Neural crest cell (in vitro differentiated cells): ENCODE measurements at places on chromosomes 12 and 14. TPM values are rescaled to one million over a fixed set of nuclear protein-coding genes. Genes with fewer than 3 reads are reported as not detected.

NUP107 gene
- 128 and 136 TPM in 2 replicates for total RNA-seq

TAS2R42 gene
- not detected in 2 replicates for total RNA-seq

SERPINA10 gene
- total RNA-seq = not detected in 2 replicates

- DNase-seq = no peak
Observed at GRCh38 chr12:15222219-15222618, 1.0 kb upstream of the RERG start.

DNA sequence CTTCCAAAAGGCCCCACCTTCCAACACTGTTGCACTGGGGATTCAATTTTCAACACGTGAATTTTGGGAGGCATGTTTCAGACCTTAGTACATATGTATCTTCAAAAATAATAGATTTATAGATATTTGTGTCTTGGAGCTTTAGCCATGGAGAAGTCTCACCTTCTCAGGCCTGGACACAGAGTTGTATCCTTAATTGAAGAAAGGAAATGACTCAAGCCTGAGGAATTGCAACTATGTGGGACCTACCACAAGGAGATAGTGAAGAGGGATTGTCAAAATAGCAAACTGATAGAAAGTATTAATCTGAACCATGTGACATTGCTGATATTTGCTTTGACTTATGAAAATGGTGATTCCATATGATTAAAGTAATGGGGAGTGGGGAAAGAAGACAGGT lies 89.8 kb downstream of the ACSS3 start:
- DNase-seq = no peak

CPSF2 gene
- total RNA-seq = 81.7 and 91.1 TPM in 2 replicates

PTPN6 gene
- total RNA-seq = 0.73 and 1.1 TPM in 2 replicates

DNA sequence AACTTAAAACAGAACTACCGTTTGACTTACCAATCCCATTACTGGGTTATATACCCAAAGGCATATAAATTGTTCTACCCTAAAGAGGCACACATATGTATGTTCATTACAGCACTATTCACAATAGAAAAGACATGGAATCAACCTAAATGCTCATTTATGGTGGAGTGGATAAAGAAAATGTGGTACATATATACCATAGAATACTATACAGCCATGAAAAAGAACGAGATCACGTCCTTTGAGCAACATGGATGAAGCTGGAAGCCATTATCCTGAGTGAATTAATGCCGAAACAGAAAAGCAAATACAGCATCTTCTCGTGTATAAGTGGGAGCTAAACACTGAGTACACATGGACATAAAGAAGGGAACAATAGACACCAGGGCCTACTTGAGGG lies 31.8 kb downstream of the TMEM229B start:
- no peak for DNase-seq

DNA sequence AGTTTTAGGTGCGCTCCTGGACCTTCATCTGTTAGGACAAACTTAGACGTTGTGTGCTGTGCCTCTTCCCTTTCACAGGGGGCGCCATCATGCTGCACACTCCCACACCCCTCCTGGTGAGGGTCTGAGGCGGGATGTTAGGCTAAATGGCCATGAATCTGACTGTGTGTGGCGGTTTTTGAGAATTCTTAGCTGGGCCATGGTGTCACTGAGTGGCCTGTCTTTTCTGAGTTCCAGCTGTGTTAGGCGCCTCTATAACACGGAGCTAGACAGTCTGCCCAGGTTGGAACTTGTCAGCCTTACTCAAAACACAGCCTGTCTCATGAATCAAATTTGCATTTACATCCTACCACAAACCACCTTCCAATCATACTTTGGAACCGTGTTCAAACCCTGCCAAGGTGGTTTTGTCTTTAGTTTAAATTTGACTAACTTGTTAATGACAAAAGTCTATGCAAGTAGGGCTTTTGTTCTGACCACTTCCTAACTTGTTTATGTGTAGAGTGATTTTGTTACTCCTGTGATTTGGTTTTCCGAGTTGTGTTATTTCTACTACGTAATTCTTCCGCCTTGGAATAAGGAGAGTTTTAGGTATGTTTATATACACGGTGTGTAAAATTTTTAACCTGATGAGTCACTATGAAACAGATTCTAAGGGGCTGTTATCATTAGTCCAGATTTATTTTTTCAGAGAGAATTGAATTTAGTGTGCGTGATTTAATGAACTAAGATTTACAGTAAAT lies 19.6 kb downstream of the ACVR1B start:
- peak; percentile 31 for DNase-seq

- DNase-seq = peak; percentile 97
Observed at GRCh38 chr12:131104463-131105350, 151.0 kb downstream of the ADGRD1 start.

USP30 gene
- total RNA-seq = 15.4 and 20.9 TPM in 2 replicates

KRT6C gene
- total RNA-seq = not detected in 2 replicates

KRT76 gene
- total RNA-seq = not detected in 2 replicates

SRGAP1 gene
- 12.6 and 14.8 TPM in 2 replicates for total RNA-seq

GRCh38 chr12:65229441-65229840 lies 49.0 kb upstream of the MSRB3 start:
- no peak for DNase-seq

- no peak for DNase-seq
Observed at GRCh38 chr12:44830566-44831055, 45.5 kb downstream of the NELL2 start.

DNA sequence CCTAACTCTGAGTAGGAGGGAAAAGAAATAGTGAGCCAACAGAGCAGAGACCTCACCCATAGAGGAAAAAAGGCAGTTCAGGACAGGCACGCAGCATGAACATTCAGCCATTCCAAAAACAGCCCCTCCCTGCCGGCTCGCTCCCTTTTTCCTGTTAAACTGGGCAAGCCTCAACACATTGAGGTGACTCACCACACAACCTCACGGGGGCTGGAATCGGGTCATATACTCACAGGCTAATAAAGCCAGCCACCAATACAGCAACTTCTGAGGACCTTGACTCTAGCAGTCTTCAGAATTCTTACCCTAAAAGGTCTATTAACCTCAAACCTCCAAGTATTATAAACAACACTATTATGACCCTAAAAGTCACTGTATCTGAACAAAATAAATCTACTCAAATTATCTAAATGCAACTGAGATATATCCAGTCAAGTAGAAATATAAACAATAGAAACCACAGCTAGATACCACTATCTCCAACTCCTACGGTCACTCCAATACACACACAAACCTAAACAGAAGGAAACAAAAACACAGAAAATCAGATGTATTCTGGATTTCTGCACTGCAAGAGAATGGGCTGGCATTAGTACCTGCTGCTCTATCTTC lies 6.3 kb downstream of the YBX3 start:
- no peak for DNase-seq

GRCh38 chr14:68976160-68977067 lies 2.7 kb downstream of the ACTN1 start:
- DNase-seq = no peak

C1S gene
- 2.2 and 3.6 TPM in 2 replicates for total RNA-seq

CSAD gene
- total RNA-seq = 22.1 and 26.5 TPM in 2 replicates

GRCh38 chr12:128353301-128353700 lies 86.3 kb downstream of the TMEM132C start:
- DNase-seq = no peak

DNA sequence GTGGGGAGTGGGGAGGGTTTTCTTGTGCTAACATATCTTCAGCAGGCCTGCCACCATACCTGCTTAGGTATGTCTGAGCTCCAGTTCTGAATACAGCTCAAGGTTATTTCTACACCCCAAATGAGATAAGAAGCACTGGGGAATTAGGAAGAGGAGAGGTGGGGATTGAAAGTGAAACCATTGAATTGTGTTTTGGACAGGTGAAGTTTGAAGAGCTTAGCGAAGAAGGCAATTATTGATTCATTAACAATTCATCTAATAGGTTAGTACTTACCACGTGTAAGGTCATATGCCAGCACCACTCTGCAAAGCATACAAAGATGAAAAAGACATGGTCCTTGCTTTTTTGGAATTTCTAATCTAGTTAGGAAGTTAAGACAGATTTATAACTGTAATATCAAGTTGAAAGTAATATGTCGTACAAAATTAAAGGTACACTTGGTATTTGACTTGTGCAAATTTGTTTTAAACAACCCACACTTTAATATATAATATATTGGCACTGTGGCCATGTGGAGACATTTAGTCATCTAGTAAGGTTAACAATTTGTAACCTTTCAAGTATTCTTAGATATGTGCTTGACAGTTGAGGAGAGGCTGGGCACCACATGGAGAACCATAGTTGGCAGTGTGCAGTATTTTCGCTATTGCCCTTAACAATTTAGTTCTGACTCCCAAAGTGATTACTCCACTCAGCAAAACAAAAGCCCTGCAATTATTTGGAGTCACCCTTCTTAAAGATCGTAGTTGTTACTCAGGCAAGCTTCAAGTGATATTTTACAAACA lies 3.6 kb downstream of the SMCO3 start:
- DNase-seq = no peak

DNA sequence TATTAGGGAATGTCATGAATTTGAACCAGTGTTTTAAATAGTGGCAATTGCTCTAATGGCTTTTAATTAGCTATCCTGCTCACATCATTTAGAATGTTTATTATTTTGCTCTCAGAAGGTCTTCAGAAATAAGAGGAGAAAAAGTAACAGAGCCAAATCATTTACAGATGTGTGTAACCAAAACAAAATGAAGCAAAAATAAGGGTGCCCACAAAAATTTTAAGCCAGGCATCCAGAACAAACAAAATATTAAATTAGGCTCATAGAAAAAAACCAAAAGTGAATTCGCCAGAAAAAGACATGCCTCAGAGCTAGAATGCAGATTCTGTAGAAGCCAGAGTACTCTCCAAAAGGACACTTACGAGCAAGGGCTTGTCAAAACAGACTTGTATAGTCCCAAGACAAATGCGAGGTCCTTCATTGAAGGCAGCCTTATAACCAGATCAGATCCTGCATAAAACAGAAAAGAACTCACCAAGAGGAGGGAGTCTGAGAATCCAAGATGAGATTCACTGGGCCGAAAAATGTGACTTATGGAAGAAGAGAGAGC lies 20.2 kb upstream of the SERPINA1 start:
- DNase-seq = no peak

- DNase-seq = no peak
Observed at GRCh38 chr14:101256266-101256665, 305.0 kb upstream of the DIO3 start.

DNA sequence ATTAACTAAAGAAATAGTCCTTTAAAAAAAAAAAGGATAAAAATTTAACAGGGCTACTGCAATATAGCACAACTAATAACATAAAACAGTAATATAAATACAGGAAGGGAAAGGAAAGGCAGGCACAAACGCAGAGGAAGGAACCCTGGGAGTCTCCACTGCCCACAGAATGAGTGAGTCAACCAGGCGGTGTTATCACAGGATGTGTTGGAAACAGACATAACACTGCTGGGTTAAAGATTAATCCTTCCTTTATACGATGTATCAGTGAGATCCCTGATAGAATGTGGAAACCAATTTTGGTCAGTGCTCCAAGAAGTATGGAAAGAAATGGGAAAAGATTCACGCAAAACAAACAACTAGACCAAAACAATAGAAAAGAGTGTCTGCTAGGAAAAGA lies 47.9 kb downstream of the FGD6 start:
- no peak for DNase-seq

GRCh38 chr14:45284802-45285201 lies 31.8 kb upstream of the MIS18BP1 start:
- no peak for DNase-seq

- DNase-seq = no peak
Observed at GRCh38 chr12:14993537-14994266, 20.9 kb downstream of the PDE6H start.

DNA sequence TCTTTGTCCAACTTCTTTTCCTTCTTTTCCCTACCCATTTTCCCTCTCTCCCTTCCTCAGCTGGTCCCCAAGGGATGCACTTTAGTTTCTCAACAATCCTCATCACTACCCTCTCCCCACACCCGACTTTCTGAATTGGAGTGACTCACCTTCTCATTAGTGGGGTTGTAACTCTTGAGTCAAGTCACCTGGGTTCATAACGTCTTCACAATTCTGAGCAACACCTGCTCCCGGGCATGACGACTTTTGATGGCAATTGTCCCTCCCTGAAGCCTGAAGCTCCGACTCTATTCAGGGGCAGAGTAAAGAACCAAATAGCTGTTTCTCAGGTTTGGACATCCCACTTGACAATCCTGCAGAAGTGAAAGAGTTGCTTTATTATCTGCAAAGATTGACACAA lies 82.7 kb upstream of the OTX2 start:
- DNase-seq = no peak

ART4 gene
- not detected in 2 replicates for total RNA-seq

EFCAB11 gene
- total RNA-seq = 14.8 and 15.4 TPM in 2 replicates

- no peak for DNase-seq
Observed at GRCh38 chr14:72744416-72745120, 149.3 kb downstream of the DPF3 start.

DNA sequence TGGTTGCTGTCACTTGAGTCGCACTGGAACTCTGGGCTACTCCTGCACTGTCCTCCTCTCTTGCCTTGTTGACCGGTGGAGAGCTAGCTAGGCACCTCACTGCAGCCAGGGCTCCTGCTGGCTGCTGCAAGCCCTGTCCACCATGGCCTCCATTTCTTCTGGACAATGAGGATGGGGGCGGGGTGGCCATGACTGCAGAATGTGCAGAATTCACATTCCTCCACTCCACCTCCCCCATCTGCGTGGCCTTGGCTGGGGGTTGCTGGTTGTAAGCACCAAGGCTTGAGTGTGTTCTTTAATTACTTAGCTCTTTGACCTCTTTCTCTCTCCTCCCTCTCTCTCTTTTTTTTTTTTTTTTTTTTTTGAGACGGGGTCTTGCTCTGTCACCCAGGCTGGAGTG lies 248.5 kb downstream of the PCNX1 start:
- DNase-seq = no peak

- DNase-seq = no peak
Observed at GRCh38 chr12:96236221-96236822, 42.1 kb downstream of the ELK3 start.

DNA sequence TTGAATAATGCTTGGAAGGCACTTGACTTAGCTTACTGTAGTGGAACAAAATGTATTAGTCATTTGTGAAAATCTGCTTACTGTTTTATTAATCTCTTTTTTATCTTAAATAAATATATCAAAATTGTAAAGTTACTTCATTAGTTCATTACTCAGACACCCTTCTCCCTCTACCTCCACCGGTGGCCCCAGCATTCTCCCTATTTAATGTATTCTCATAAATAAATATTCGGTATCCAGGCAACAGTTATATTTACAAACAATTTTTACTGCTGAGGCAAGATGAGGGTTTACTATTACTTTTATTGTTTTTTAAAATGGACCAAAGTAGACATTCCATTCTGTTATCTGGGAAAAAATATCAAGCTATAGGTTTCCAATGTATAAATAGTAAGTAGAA lies 19.6 kb upstream of the ALX1 start:
- DNase-seq = no peak

AGAP2 gene
- 3.9 and 4.1 TPM in 2 replicates for total RNA-seq

DNA sequence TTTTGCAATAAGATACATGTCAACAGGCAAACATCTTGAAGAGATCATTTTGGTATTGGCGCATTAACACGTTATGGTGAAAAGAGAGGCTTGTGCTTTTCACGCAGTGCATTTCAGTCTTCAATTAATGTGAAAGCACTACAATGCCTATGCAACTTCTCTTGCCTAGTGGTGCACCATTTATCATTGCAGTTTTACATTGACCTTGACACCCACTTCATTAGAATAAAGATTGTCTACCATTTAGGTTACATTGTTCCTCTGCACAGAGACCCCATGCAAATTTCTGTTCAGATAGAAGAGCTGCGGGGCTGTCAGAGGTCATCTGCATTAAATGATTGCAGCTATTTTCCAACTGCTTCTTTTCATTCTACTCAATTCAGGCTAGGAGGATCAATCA lies 212.2 kb upstream of the NPAS3 start:
- DNase-seq = no peak

LRRC10 gene
- total RNA-seq = not detected in 2 replicates

IKZF4 gene
- total RNA-seq = 42.3 and 45.5 TPM in 2 replicates

GRCh38 chr14:42626986-42627385 lies 1020.3 kb downstream of the LRFN5 start:
- no peak for DNase-seq

GPD1 gene
- total RNA-seq = 0.16 and 0.49 TPM in 2 replicates
